ENCODE measurements at places on chromosomes 6 and 20.

DNA sequence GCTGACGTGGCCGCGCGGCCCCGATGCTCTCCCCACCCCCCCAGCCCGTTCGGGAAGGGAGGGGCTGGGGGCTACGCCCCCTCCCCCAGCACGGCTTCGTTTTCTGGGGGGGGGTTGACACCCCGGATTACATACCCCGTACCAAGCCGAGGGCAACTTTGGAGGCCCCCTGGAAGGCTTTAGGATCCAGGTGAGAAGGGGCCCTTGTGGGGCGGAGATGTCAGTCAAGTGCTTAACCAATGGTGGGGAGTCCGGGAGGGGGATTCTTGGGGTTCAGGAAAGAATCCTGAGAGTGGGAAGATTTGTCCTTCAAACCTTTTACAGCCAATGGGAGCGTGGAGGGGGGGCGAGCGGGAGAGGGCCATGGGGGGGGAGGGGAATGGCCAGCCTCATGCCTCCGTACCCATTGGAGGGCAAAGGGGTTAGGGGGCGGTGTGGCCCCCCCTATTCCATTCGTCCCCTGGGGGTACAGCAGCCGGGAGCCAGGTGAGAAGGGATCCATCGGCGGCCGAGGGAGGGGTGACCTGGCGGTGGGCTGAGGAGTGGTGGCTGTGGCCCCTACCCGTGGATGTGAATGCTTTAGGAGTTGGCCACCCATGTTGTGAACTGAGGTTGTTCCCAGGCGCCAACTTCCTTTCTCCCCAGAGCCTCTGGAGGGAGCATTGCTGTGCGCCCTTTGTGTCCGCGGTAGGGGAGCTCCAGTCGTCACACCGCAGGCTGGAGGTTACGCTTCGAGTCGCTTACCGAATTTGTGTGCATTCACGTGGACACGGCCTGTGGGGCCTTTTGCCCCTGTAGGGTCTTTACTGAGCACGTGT lies 682 bp downstream of the BRD2 start:
- peak; percentile 60 for DNase-seq

GRCh38 chr6:13131935-13132661 lies 196.2 kb downstream of the TBC1D7 start:
- no peak for DNase-seq

- no peak for DNase-seq
Measured at GRCh38 chr20:63343460-63344445, 17.4 kb downstream of the CHRNA4 start.

DNA sequence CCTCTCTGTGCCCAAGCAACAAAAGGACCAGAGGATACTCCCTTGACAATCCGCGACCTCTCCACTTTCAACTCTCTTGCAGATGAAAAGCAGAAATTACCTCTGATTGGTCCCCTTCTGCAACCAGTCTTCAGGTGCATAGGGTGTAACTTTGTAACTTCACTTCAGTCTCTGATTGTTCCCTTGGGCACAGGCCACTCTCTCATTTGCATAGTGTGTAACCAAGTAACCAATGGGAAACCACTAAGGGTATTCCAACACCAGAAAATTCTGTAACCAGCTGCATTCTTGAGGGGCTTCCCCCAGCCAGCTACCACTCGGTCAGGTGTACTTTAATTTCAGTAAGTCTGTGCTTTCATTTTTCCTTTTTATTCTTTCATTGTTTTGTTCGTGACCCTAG lies 4.4 kb upstream of the RAET1L start:
- DNase-seq = no peak

DNA sequence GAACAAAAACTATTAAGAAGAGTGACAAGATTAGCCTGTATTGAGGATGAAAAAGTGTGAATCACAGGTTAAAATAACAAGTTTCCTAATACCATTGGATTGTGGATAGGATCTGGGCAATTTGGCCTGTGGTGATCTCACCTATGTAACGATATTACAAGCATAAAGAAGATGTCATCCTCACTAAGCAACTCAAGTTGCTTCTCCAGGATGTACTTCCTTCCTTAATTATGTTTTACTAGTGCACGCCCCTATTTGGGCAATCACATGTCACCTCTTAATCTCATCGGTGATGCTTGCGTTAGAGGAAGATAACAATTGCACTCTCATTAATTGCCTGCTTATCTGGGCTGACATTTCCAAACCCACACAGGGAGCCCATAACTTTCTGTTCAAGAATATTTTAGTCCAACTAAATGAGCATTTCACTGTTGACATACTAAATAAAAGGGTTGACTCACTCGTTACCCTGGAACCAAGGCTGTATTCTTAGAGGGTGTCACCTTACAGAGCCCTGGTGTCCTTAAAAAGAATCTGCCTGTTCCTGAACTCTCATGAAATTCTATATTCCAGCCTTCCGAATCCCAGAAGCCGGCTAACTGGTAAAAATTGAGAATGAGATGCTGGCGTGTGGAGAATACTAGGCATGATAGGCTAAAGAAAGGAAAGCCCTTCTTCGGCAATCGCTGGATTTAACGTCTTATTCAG lies 88.2 kb upstream of the ATXN1 start:
- peak; percentile 35 for DNase-seq

DNA sequence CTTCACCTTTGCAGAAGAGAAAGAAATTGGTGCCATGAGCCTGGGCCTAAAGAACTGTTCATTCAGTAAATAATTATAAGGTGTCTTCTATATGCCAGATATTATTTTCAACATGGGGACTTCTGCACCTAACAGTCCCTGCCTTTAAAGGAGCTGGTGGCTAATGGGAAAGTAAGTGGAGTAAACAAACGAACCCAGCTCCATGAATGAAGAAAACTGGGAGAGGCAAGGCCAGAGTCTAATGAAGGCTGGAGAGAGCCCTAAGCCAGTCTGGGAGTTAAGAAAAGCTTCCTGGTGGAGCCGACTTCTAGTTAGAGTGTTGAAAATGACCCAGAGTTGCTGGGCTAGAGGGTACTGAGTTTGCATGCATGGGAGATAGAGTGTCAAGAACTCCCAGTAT lies 24.2 kb upstream of the EFHC1 start:
- no peak for DNase-seq

DNA sequence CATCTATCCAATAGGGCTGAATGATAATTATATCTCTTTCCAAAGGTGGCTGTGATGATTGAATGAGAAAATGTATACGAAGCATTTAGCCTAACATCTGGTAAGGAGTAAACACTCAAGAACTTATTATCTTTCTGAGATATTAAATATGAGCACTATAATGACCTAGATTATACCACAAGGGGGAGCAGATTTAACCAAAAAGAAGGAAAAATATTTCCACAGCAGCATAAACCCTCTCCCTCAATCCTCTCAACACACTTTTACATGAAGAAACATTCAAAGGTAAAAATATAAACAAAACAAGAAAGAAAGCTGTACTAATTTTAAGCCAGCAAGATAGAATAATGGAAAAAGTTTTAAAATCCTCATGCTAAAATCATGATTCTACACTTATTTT lies 68.4 kb downstream of the SHPRH start:
- no peak for DNase-seq

- DNase-seq = no peak
Measured at GRCh38 chr20:39130627-39131026, 168.5 kb downstream of the DHX35 start.

DNA sequence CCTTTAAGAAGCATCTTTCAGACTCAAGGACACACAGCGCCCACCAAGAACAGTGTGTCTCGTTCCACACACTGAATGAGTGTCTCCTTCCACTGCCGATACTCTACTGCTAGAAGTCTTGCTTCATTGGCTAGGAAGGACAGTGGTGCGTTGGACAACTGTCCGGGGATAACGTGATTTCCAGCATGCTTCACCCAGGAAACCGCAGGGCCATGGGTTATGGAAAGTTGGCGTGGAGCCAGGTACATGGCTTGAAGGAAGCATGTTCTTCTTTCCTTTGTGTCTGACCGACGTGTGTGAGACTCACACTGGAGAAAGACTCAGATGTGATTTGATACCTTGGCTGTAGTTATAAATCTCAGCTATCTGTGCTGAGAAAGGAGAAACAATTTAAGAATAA lies 73.2 kb downstream of the SMOC2 start:
- no peak for DNase-seq

DNA sequence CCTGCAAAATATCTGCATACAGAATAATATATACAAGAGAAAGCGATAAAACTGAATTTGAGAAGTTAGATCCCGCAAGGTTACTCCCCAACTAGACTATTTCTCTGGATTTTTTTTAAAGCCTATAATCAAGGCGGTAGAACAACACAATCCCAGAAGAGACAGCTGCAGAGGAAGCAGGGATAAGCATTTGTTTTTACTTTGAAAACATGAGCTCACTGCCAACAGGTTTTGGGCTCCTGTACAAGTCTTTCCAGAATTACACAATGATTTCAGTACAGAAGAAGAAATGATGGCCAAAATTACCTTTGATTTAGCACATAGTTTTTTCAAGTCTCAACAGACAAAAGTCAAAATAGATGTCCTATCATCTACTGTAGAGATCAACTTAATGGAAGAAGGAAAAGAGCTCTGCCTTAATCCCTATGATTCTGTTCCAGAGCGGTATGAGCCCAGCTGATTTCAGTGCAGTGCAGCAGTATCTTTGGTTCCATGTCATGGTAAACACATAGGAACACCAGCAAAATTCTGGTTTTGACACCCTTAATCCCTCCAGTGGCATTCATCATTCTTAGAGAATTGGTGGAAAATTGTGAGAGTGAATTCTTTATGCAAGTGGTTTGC lies 304.3 kb downstream of the HDGFL1 start:
- no peak for DNase-seq

DNA sequence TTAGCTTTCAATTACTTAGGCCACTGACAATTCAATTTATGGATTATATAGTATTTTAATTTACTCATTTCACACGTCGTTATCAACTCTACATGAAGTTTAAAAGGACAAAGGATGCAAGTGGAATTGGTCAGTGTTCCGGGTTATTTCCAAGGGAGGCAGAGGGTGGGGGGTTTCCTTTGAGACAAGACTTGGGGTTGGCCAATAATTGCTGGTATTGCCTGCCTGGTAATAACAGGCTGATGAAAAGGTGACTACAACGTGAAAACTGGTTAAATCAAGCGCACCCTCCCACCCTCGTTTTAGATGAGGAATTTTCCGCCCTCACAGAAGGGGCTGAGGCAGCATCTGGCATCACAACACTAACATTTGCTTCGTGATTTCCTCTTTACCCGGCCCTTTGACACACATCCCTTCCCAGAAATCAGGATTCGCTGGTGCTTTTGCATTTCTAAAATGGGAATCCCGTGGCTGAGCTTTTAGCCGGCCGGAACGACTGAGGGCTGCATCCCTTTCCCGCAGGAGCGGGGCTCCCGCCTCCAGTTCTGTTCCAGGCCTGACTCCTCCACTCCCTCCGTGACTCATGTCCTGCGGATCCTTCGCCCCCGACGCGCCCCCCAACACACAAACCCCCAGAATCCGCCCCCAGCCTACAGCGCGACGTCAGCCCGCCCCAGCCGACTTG lies 999 bp upstream of the PIM1 start:
- DNase-seq = no peak

- no peak for DNase-seq
Measured at GRCh38 chr20:38084425-38084951, 50.9 kb downstream of the RPRD1B start.

GRCh38 chr6:109055771-109056235 lies 38.8 kb downstream of the SESN1 start:
- no peak for DNase-seq

DNA sequence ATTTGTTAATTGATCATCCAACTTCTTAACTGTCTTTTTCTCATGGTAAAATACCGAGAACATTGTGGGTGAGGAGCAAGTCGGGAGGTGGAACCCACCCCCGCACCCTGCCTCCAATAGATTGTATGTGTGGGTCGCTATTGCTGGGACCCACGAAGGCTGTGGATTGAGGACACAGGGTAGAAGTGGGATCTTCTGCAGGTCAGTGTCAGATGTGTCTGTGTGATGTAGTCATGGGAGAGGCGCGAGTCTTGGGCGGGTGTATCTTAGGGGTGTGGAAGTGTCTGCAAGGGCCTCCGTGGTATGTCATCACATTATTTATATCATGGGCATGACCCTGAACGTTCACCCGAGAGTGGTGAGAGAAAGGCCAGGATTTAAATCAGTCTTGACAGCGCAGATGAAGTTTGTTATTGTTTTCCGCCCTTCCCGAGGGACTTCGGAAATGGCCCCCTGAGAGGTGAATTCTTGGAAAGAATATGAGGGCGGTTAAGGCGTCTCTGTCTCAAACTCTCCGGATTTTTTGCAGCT lies 472 bp upstream of the PAQR8 start:
- DNase-seq = no peak

All from NCI-H1930 (cell line).